ENCODE measurements at places on chromosomes 6 and 20.

DNA sequence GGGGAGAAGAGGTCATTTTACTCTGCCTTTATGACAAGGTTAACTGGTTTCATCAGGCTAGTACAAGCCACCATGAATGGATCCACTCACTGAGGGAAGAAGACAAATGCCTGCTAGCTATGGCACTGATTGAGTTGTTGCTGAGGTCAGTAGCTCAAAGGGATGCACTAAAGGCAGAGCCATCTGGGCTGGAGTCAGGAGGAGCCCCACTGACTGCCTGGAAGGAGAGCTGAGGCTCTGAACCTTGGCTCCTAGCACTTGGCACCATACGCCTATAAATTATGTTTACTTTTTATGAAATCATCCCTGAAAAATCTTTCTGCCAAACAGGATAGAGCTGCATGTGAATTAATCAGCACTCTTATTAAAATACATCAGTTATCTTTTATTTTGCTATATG, 104.6 kb downstream of the DTD1 start:
- DNase-seq, result no peak
- no peak overlapping the region for H3K27ac ChIP-seq
- peaks cover 10% of the 10 kb centered on the region for H3K4me1 ChIP-seq
- H3K4me3 ChIP-seq, result no peak overlapping the region
- peaks cover 20% of the 10 kb centered on the region for H3K36me3 ChIP-seq
- no peaks in the 10 kb centered on the region for H3K27me3 ChIP-seq

DNA sequence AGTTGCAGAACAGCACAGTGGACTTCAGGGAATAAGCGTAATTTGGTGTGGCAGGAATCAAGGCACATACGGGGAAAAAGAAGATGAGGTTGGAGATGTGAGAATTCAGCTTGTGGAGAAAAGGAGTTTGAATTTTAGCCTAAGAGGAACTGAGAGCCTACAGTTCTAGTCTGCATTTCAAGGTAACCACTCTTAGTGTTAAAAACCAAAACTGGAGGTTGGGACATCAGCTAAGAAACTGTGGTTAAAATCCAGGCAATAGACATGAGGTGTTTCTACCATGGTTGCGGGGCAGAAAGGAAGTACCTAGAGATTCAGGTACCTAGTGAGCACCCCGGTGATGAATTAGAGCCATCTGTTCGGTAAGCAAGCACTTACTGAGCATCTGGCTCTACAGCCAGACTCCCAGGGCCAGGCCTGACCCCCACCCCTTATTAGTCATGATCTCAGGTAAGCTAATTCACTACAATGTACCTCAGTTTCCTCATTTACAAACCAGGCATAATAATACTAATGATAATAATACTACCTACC, 44.4 kb downstream of the FAXC start:
- no peak for DNase-seq
- peaks cover 5% of the 10 kb centered on the region for H3K36me3 ChIP-seq
- H3K27ac ChIP-seq, result no peak overlapping the region
- H3K4me1 ChIP-seq, result peaks cover 20% of the 10 kb centered on the region
- H3K27me3 ChIP-seq, result peaks cover 2% of the 10 kb centered on the region

- peaks cover 6% of the 10 kb centered on the region for H3K4me1 ChIP-seq
- H3K27ac ChIP-seq, result no peak overlapping the region
- H3K4me3 ChIP-seq, result no peak overlapping the region
- no peaks in the 10 kb centered on the region for H3K36me3 ChIP-seq
- peaks cover 97% of the 10 kb centered on the region for H3K27me3 ChIP-seq
These were observed 6.3 kb downstream of the OXT start for GRCh38 chr20:3077618-3078134.

GRCh38 chr6:71391126-71391525, 102.5 kb downstream of the OGFRL1 start:
- H3K4me1 ChIP-seq, result peaks cover 45% of the 10 kb centered on the region
- DNase-seq, result no peak
- H3K4me3 ChIP-seq, result no peak overlapping the region
- no peaks in the 10 kb centered on the region for H3K36me3 ChIP-seq

Measured in nephron progenitor cell (in vitro differentiated cells).